ENCODE measurements at places on chromosomes 16 and 17. TPM values are rescaled to one million over a fixed set of nuclear protein-coding genes. Genes with fewer than 3 reads are reported as not detected.

ADAM11 gene
- 0.42 TPM for total RNA-seq

PIK3R6 gene
- 0.96 TPM for total RNA-seq

RHBDL1 gene
- 4.0 TPM for total RNA-seq

SLC4A1 gene
- 0.27 TPM for total RNA-seq

OR2C1 gene
- total RNA-seq, result not detected

SALL1 gene
- total RNA-seq, result 1.7 TPM

SSTR5 gene
- total RNA-seq, result 0.24 TPM

CRYBA1 gene
- total RNA-seq, result not detected

ENPP7 gene
- not detected for total RNA-seq

MYO15B gene
- total RNA-seq, result 462 TPM

LGALS9 gene
- total RNA-seq, result 444 TPM

MVP gene
- 427 TPM for total RNA-seq

WNT9B gene
- total RNA-seq, result not detected

GRAPL gene
- total RNA-seq, result 0.35 TPM

MEAK7 gene
- 23.4 TPM for total RNA-seq

GNGT2 gene
- total RNA-seq, result 0.56 TPM

CCL4 gene
- 1.2 TPM for total RNA-seq

NPIPB6 gene
- total RNA-seq, result 1.2 TPM

DRC3 gene
- 0.79 TPM for total RNA-seq

NPIPA2 gene
- 1.4 TPM for total RNA-seq

MYH2 gene
- 0.48 TPM for total RNA-seq

RAB40B gene
- total RNA-seq, result 34.7 TPM

CIBAR2 gene
- total RNA-seq, result not detected
